ENCODE measurements at places on chromosomes 4 and X. TPM values are rescaled to one million over a fixed set of nuclear protein-coding genes. Genes with fewer than 3 reads are reported as not detected.

NUDT11 gene
- 1.6 TPM for total RNA-seq

GTPBP6 gene
- 27.4 TPM for total RNA-seq

USP17L29 gene
- not detected for total RNA-seq

RPS6KA3 gene
- total RNA-seq, result 67.6 TPM

PCYT1B gene
- total RNA-seq, result 3.7 TPM

RAB33A gene
- total RNA-seq, result 8.2 TPM

NAA10 gene
- 22.0 TPM for total RNA-seq

GUCY1A1 gene
- 6.4 TPM for total RNA-seq

RADX gene
- 10.3 TPM for total RNA-seq

ZNF275 gene
- 7.8 TPM for total RNA-seq

RBMXL3 gene
- not detected for total RNA-seq

SYN1 gene
- 0.21 TPM for total RNA-seq

TSC22D3 gene
- total RNA-seq, result 1,104 TPM

ADRA2C gene
- total RNA-seq, result not detected

CLCN3 gene
- 12.8 TPM for total RNA-seq
